COR-L47 (cell line): ENCODE measurements at places on chromosomes 1 and 21.
A peak's percentile ranks its signal among the peaks of the same experiment; 100 is the strongest.

- DNase-seq, result no peak
Measured at GRCh38 chr1:97833881-97834280, 87.0 kb downstream of the DPYD start.

GRCh38 chr1:17196496-17197185, 8.3 kb upstream of the PADI1 start:
- DNase-seq, result no peak

GRCh38 chr1:203572134-203572625, 54.5 kb upstream of the ATP2B4 start:
- DNase-seq, result no peak

- DNase-seq, result no peak
Measured at GRCh38 chr1:214277704-214278635, 3.0 kb upstream of the SMYD2 start.

DNA sequence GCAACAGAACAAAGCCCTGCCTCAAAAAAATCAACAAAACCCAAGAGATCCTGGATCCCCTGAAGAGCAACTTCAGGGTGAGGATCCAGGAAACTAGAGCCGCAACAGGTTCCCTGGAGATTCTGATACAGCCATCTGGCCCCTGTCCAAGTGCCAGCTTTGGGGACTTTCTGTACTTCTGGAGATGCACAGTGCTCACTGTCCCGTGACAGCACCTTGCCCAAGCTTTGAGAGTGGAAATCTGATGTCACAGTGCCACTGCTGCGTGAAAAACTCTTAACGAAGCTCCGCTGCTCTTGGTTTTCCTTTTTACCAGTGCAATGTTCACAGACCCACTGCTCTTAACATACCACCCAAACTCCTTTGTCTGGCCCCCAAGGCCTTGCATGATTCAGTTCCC, 26.3 kb downstream of the STK40 start:
- no peak for DNase-seq

GRCh38 chr1:203521812-203522211, 27.9 kb downstream of the OPTC start:
- DNase-seq, result no peak

DNA sequence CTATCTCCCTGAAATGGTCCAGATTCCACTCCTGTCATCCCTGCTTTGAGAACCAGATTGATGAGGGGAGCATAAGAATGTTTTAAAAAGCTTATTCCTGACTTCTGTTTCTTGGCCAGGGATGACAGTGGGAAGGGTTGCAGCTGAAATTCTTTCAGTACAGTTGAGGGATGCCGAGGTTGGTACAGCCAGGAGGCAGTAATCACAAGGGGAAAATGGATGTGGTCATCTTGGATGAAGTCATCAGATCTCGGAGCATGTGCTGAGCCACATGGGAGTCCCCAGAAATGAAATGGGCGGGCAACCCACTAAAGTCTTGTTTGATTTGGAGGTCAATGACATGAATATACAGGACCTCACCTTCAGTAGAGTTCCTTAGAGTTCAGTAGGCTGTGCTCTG, 18.7 kb upstream of the PLA2G2E start:
- no peak for DNase-seq

DNA sequence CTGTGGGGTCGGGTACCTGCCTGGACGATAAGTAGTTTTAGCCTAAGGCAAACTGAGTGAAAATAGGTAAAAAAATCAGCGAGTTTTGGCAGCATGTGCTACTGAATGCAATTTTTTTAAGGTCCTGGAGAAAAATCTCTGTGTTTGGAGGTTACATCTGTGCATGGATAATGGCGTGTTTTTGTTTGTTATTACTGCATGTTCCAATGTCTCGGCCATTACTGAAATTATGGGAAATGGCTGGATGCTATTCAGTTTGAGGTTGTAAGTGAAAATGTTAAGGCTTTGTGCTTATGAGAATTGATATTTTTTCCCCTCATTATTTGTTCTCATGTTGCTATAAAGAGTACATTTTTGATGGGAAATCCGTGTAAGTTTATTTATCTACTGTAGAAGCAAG, 441.7 kb downstream of the PRDM2 start:
- no peak for DNase-seq

GRCh38 chr1:241596633-241597032, 43.5 kb downstream of the CHML start:
- no peak for DNase-seq

DNA sequence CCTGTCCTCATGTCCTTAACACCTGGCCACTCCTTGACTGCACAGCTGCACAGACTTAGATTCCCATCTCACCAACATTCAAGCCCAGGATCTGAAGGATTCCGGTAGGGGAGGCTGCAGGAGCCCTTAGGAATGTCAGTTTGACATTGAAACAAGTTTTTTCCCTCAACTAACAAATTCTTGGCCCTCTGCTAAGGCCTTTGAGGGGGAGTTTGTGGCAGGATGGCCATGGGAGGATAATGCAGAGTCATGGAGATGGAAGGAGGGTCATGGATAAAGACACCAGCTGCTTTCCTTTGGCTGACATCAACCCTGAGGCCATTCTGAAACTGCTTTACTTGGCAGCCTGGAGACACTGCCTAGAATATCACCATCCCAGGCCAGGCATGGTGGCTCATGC, 63.4 kb upstream of the PPP2R5A start:
- DNase-seq, result no peak

DNA sequence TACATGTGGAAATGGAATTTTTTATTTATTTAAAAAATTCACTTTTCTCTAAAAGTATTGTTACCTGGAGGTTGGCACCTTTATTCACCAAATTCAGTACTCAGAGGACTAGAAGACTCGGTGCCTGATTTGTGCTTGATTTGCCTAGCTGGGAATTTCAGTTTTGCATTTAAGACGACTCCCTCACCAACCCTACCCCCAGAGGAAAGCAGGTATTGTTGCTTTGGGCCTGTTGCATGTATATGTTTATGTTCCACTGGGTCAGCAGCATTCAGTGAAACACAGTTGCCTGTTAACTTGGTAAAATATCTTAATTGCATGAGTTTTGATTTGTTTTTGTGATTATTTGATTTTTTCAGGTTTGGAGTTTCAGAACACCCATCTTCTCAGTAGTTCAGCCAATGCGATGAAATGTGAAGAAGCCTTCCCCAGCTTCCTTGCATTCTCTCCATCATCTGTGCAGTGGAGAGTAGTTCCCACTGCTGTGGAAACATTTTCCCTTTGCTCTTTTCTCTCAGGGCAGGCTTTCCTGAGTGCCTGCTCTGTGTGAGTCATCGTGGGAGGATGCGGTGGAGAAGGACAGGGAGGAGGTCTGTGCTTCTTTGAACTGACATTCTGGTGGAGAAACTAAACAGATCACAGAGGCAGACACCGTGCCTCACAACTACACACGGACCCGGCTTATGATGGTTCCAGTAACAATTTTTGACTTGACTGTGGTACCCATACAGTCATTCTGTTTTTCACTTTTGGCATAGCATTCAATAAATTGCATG, 6.4 kb downstream of the ADARB1 start:
- no peak for DNase-seq

DNA sequence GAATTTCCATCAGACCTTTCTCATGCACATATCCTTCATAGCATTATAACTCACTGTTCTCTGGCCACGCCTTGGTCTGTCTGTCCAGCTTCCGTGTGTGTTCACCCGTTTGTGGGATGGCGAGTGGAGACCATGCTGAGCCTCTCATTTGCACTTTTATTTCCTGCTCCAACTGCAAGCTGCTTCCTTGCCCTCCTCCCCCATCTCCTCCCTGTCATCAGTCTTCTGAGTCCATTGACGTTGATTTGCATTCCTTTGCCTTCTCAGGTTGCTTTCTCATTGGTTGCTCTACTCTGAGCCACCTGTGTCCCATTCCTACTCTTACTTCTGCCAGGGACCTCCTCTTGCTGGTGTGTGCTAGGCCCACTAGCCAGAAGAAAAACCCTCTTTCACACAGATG, 146.4 kb downstream of the NOS1AP start:
- DNase-seq, result no peak

GRCh38 chr1:70034403-70034802, 171.0 kb downstream of the LRRC40 start:
- peak; percentile 85 for DNase-seq

GRCh38 chr1:174074757-174075156, 52.6 kb upstream of the RC3H1 start:
- DNase-seq, result no peak

- DNase-seq, result peak; percentile 26
Measured at GRCh38 chr1:178282949-178283367, 189.1 kb downstream of the RASAL2 start.

DNA sequence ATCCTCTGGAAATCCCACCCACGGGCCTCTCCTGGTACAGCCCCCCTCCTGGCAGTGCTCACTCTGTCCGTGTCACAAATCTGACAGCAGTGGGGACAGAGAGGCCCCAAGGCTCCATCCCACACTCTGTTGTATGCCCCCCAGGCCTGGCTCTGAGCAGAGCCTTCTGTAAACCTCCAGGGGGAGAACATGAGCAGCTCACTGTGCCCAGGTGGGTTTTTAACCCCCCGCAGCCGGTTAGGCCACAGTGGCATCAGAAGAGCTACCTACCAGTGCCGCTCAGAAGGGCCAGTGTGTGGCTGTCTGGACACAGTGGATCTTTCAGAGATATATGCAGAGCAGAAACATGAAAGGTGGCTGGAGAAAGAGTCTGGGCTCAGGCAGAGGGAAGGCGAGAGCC, 12.0 kb upstream of the GPR153 start:
- no peak for DNase-seq

GRCh38 chr21:15332572-15332971, 267.8 kb upstream of the NRIP1 start:
- no peak for DNase-seq

GRCh38 chr21:15671188-15671587, 58.6 kb upstream of the USP25 start:
- no peak for DNase-seq

DNA sequence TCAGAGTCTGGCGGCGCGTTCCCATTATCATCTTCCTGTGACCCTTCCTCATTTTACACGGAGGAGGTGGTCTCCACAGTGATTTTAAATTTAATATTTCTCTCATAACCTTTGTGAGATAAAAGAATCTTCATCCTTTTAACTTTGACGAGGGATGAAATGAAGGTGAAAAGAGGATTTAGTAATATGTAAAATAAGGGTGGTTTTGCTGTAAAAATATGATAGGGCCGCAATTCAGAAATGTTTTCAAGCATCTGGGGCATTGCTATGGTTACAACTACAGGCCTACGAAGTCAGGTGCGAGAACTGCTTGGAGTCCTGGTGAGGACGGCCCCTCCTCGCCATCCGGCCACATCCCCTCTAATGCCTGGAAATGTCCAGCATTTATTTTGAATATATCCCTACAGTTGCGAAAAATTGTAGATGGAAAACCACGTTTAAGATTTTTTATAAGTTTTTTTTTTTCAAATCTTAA, 422 bp upstream of the RSBN1 start:
- peak; percentile 9 for DNase-seq

GRCh38 chr1:112388436-112388835, 7.6 kb upstream of the CTTNBP2NL start:
- no peak for DNase-seq

GRCh38 chr1:246081138-246081702, 425.9 kb downstream of the SMYD3 start:
- no peak for DNase-seq

DNA sequence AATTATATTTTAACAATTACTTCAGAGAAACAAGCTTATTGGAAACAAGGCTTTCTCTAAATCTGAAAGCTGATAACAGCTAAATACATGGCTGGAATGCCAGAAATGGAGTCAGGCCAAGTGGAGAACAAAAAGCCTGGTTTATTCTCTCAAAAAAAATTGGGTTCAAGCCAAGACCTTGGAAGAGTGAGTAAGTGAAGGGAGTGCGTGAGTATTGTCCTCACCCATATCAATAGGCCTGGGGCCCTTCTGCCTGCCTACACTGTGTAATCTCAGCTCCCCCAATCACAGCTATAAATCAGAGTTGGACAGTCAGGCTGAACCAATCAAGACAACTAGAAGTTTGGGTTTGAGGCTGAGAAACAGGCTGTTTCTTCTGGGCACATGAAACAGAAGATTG, 7.4 kb downstream of the KYAT3 start:
- peak; percentile 82 for DNase-seq
